ENCODE measurements at places on chromosomes 13 and 19. TPM values are rescaled to one million over a fixed set of nuclear protein-coding genes. Genes with fewer than 3 reads are reported as not detected.

DNA sequence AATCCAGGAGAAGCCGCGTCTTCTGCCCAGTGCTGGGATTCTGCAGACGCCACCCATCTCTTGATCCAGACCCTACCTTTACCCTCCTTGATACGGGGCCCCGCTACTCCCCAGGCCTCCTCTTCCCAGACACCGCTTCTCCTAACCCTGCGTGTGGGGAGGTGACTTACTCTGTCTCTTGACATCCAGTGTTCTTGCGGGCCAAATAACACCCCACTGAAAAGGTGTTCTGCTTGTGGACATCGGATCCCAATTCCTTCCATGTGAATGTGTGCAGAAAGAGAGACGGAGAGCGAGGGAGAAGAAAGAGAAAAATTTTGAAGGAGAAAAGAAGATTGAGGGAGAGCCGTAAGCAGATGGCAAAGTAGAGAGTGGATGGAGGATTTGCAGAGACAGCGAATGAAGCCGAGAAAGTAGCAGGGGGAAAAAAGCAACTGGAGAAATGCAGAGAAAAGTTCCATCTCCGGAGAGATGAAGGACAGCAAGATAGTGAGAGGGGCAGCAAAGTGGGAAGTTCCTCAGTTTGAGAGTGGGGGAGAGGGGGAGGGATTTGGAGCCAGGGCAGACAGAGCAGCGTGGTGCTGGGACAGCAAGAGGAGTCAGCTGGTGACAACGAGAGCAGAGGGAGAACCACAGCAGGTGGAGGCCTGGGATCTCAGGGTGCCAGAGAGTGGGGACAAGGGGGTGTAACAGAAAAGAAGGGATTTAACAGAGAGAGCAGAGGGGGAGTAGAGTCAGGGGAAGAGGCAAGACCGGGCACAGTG, 814 bp downstream of the ZNF480 start:
- no peak for DNase-seq

DNA sequence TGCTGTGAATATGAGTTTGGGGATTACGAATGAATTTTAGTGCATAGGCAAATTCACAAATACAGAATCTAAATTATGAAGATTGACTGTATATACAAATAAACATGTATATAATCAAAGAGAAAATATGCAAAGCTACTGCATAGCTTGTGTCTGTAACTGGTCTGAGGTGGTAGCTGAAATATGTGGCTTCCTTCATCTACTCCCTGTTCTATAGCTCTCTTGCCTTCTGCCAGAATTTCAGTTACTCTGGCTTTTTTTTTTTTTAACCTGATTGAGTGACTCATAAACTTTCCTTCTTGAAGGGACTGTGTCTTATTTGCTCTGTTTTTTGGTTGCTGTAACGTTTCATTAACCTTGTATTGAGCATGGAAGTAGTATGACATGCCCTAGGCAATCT, 26.6 kb downstream of the DNAJC3 start:
- no peak for DNase-seq

- no peak for DNase-seq
Measured at GRCh38 chr13:82010780-82011179, 1669.9 kb upstream of the SPRY2 start.

GRCh38 chr19:44303320-44303719, 1.5 kb downstream of the ZNF235 start:
- DNase-seq: no peak

GRCh38 chr19:45638930-45639729, at the start of gene EML2:
TSS of gene EML2 (minus strand) at chr19:45639397. CDS start at chr19:45639376, 21 bp downstream.
- peak; percentile 68 for DNase-seq

DNA sequence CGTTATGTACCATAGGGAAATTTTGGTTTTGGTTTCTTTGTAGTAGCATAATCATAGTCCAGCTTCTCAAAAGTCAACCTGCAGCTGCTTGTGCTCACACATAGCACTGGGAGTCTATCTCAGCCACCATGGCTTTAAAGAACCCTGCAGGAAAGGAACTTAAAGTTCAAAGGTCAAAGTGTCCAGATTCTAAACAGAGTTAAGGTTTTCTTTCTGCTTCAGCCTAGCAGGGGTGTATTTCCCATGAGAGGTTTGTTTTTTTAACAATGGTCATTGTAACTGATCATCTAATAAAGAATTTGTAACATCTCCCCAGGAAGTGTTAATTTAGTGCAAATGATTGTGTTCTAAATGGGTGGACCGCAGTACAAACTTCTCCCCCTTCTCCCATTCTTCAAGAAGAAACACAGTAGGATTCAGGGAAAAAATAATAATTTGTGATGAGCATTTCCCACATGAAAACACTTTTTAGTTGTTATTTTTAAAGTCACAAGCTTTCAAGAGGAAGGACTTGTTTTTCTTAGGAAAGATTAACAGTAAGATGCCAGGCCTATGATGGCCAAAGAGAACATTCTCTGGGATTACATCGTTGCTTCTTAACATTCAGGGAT, 168.0 kb downstream of the EFNB2 start:
- DNase-seq: no peak

DNA sequence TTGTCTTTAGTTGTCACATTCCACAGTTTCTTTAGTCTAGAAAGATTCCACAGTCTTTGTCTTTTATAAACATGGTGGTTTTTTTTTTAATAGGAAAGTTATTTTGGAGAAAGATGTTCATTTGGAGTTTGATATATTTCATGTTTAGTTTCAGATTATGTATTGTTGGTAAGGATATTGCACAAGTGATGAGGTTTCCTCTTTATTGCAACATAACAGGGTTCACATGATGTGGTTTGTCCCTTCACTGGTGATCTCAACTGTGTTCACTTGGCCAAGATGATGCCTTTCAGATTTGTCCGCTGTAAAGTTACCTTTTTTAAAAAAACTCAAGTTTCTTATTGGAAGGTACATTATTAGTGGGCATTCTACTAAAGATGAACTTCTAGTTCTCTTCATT, 3.2 kb downstream of the ZNF230 start:
- DNase-seq: no peak

GRCh38 chr13:113304121-113304520, 7.1 kb downstream of the LAMP1 start:
- no peak for DNase-seq

Gene URI1
- total RNA-seq: 47.6 TPM

Gene SOX21
- total RNA-seq: 0.09 TPM

Gene PRODH2
- not detected for total RNA-seq

Gene ZNF547
- total RNA-seq: 2.3 TPM

All from left lung (tissue), 14 donors.